ENCODE measurements at places on chromosomes 11 and 22. TPM values are rescaled to one million over a fixed set of nuclear protein-coding genes. Genes with fewer than 3 reads are reported as not detected.

The KRTAP5-2 gene
- not detected for total RNA-seq

The HTR3A gene
- total RNA-seq = not detected

The MRGPRX3 gene
- not detected for total RNA-seq

The OLFML1 gene
- 27.1 TPM for total RNA-seq

The LGR4 gene
- total RNA-seq = 25.1 TPM

The INSC gene
- 0.81 TPM for total RNA-seq

GRCh38 chr22:32341122-32341740 is 16.4 kb upstream of the RFPL3 start:
- DNase-seq = no peak

GRCh38 chr11:130209128-130209932 is 49.7 kb downstream of the ST14 start:
- DNase-seq = no peak

DNA sequence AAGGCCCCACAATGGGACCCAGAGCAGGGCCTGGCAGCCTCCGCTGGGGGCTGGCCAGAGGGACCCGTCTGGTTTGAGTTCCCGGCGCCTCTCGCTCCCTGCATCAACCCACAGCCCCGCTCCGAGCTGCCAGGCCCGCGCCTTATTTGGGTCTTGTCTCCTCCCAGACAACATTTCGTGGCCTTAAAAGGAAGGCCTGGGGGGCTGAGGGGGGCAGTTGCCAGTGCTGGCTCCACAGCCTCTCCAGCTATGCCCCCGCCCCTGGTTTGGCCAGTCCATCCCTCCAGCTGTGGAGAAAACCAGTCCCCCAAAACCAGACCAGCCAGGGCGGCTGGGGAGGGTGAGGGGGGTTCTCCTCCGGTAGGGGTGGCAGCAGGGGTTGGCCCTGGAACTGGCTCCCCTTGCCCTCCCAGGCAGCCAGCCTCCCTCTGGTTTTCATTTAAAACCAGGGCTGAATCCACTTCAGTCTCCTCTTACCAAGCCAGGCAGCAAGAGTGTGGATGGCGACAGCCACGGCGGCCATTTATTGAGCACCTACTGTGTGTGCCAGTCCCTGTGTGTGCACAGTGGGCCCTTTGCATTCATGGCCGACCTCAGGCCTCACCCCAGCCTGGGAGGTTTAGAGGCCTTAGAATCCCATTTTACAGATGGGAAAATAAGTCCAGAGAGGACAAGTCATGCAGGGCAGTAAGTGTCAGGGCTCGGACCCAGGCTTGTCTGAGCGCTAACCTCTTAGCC is 18.6 kb downstream of the EMID1 start:
- no peak for DNase-seq

- DNase-seq = no peak
Measured at GRCh38 chr22:45418056-45418769, 4.7 kb downstream of the RIBC2 start.

DNA sequence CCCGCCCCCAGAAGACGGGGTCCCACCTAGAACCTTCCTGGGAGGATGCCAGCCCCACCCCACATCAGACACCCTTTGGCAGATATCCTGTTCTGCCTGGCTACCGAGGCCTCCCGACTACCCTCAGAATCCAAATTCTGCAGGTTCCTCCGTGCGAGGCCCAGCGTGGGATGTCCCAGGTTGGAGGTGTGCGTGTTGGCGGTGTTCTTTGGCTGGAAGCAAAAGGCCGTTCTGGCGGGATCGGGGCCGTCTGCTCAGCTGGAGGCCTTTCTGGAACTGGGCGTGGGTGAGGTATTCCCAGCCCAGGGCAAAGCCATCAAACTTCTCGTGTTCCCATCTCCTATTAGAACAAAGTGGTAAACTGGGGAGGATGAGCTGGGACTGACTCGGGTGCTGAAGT is 32.6 kb downstream of the NUP50 start:
- no peak for DNase-seq

- DNase-seq = no peak
Measured at GRCh38 chr22:22773979-22774604, 113.5 kb upstream of the IGLL5 start.

GRCh38 chr11:84884836-84885235 is 742.3 kb downstream of the DLG2 start:
- DNase-seq = no peak

DNA sequence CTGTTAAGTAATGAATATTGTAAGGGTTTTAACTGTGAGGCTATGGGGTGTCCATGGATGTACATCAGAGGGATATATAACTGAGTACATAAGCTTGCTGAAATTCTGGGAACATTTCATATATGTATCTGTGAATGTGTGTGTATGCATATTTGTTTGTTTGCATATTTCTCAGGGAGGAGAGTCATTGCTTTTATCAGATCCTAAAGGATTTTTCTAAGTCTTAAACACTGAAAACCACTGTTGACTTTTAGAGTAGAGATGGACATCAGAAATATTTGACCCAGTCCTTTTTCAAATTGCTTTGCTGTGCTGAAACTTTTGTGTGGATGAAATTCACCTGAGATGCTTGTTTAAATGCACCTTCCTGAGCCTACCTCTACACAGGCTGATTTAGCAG is 410.6 kb downstream of the METTL15 start:
- DNase-seq = no peak

- no peak for DNase-seq
Measured at GRCh38 chr11:46051102-46051501, 70.2 kb downstream of the PHF21A start.

DNA sequence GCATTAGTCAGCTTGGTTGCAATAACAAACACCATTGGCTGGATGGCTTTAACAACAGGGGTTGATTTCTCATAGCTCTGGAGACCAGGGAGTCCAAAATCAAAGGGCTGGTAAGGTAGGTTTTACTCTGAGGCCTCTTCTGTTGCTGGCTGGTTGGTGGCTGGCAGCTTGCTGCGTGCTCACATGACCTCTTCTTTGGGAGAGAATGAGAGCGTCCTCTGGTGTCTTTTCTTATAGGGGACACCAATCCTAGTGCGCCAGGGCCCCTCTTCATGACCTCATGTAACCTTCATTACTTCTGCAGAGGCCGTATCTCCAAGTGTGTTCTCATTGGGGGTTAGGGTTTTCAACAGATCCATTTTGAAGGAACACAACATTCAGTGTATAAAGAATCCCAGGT is 1308.3 kb downstream of the TBC1D22A start:
- DNase-seq = no peak

DNA sequence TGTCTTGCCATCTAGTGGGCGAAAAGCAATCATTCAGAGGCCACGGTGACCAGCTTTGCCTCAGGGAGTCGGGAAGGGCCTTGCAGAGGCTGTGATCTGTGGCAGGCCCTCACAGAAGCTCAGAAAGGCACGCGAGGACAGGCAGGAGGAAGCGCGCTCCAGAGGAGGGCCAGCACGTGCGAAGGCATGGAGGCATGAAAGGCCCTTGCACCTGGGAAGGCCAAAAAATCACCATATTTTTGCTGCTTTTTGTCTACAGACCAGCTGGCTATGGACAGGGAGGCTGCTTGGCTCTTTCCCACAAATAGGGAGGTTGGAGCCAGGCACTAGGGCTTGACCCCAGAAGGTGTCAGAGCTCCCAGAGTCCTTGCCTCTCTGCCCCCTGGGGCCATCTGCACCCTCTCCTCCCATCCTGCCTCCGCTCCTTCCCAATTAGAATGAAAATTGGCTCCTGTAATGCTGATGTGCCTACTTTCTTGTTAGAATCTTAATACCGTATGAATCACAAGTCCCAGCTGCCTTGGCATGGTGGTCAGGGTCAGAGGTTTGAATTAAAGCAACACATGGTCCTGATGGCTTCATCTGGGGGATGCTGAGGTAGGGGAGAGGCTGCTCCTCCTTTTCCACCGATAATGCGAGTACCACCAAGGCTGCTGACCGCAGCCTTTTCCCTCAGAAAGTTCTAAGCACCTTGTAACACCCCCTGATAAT is 69.1 kb downstream of the FEZ1 start:
- no peak for DNase-seq

- DNase-seq = peak; percentile 67
Measured at GRCh38 chr11:109034339-109034696, 369.4 kb downstream of the DDX10 start.

GRCh38 chr11:67312187-67313021 is 9.1 kb downstream of the SSH3 start:
- no peak for DNase-seq

- DNase-seq = no peak
Measured at GRCh38 chr11:106957030-106957482, 61.2 kb downstream of the GUCY1A2 start.

DNA sequence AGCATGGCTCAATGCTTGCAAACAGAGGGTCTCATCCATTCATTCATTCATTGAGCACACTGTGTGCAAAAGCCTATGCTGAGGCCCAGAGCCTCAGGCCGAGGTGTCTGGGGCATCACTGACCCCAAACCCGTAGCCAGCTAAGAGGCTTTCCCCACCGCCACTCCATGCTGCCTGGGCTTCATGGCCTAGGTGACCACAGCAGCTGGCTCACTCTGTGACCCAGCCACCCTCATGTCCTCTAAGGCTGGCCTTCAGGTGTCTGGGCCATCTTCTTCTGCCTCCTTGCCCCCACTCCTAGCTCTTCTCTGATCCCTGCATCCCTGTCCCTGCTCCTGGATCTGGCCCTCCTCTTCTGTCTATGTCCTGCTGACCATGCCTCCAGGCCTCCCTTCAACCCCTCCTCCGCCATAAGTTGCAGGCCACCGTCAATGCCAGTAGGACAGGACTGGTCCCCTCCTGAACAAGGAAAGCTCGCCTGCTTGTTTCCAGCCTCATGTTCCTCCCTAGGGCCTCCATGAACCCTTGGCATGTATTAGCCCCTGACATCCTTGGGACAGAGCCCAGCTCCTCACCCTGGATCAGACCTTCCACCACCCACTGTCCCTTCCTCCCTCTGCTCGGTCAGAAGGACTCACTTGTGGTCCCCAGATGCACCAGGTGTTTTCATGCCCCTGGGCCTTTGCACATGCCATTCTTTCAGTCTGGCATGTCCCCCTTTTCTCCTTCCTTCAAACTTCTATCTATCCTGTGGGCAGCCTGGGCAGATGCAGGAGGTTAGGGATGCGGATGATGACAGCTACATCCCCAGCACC is 92.8 kb downstream of the MYEOV start:
- DNase-seq = no peak

GRCh38 chr11:73662445-73663157 is 16.2 kb downstream of the PLEKHB1 start:
- peak; percentile 15 for DNase-seq

DNA sequence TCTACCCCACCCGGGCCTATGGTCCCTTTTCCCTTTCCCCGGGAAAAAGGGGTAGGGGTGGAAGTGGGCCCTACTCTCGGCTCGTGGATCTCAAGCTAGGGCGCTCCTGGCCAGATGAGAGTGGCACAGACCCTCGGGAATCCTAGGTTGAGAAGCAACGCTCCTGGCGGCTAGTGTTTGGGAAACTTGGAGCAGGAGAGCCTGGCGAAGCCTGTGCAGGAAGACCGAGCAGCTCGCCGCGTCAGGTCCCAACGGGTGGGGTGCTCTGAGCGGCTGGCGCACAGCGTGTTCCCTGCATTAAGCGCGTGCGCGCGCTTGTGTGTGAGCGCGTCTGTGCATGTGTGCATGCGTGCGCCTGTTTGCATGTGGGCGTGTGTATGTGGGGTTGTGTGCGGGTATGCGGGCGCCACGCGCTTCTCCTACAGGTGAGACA is 7.1 kb upstream of the FLI1 start:
- DNase-seq = peak; percentile 43

Measured in fibroblast of the aortic adventitia (primary cell).